Fibroblast of villous mesenchyme (primary cell): ENCODE measurements at places on chromosomes 13 and 19. TPM values are rescaled to one million over a fixed set of nuclear protein-coding genes. Genes with fewer than 3 reads are reported as not detected.

- no peak for DNase-seq
Observed at GRCh38 chr13:60286707-60287106, 110.3 kb upstream of the TDRD3 start.

Gene ATP1A3
- not detected in 2 replicates for total RNA-seq

DNA sequence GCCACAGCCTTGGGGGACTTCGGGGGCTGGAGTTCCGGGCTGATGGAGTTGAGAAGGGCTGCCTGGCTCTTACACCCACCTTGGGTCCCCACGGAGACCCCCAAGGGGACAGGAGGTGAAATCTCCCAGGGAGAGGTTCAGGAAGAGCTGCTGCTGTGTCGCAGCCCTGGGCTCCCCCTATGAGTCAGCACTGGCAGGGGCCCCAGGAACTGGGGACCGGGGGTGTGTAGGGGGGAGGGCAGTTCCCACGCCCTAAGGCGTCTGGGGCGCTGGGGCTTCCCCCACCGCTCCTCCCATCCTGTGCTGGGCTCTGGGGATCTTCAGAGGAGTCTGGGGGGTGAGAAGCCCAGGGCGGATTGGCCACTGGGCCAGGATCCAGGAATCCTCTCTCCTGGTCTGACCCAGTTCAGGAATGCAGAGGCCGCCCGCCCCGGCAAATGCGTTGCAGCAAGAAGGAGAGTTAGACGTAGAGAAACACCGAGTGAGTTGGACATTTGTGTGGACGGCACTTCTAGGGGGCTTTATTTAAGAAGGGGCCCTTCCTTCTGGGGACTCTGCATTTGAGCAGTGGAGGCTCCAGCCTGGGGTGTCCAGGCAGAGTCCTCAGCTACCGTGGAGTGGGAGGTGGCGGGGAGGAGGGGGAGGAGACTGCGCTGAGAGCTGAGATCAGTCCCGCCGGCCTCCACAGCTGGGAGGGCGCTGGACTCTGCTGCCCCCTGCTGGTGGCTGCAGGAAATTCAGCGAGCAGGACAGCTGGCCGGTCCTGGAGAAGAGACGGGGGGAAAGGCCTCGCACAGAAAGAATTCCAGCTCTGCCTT lies 15.0 kb upstream of the NANOS3 start:
- peak; percentile 94 for DNase-seq

- DNase-seq: no peak
Observed at GRCh38 chr13:103213152-103213551, 146.9 kb upstream of the SLC10A2 start.

DNA sequence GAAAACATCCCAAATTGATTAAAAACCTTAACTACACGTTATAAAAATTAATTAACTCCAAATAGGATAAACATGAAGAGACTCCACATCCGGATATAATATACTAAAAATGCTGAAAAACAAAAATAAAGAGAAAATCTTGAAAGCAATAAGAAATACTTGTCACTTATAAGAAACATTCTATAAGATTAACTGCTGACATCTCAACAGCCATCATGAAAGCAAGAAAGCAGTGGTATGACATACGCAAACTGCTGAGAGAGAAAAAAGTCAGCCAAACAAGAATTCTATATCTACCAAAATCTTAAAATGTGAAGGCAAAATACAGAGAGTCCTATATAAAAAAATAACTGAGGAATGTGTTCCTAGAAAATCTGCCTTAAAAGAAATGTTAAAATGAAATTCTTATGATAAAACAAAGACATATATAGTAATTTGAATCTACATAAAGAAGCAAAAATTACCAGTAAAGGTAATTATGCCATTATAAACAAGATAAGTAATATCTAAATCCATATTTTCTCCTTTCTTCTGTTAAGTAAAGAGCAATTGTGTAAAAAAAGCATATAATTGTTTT lies 1851.1 kb downstream of the PCDH9 start:
- peak; percentile 1 for DNase-seq

Gene AP2S1
- 113 and 166 TPM in 2 replicates for total RNA-seq

Gene TGFBR3L
- 0.86 and 0.97 TPM in 2 replicates for total RNA-seq

DNA sequence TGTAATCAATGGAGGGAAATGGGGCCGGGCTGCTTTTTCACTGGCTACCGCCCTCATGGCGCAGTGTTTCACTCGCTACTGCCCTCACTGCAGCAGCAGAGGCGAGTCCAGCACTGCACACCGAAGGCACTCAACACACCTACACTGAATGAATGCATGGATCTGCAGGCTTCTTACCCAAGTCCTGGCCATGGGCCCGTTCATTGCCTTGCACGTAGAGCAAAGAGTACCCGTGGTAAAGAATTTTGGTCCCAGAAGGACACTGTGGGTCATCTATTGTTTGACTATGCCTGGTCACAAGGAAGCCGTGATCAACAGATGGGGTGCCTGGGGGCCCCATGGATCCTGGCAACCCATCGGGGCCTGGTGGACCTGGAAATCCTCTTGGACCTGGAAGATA lies 144.9 kb downstream of the COL4A1 start:
- DNase-seq: no peak

DNA sequence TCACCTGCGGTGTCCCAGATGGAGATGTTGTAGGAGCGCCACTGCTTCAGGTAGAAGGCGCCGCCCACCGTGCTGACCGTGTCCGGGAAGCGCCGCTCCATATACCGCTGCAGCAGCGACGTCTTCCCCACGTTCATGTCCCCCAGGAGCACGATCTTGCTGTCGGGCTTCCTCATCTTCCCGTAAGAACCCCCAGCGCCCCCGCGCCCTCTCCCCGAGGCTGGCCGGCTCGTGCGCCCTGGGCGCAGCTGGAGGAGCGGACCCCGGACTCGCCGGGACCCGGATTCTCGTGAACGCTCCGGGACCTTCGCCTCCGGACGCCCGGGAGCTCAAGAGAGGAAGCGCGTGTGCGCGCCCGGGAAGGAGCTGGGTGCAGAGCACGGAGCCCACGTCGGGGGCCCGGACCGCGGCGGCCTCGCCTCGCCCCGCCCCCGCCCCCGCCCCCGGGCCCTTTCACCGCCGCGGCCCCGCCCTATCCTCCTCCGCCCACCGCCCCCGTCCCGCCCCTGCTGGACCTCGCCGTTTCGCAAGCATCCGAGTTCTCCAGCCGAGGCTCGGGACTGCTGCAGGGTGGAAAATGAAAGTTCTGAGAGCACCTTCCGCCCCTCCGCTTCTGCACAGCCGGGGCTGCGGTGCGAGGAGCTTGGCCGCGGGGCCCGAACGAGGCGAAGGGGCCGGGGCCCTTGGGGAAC lies at the start of gene RAB20:
TSS of gene RAB20 (minus strand) at position 379 of the 692 bp plus-strand sequence. CDS start at position 176, 203 bp downstream.
- peak; percentile 94 for DNase-seq

DNA sequence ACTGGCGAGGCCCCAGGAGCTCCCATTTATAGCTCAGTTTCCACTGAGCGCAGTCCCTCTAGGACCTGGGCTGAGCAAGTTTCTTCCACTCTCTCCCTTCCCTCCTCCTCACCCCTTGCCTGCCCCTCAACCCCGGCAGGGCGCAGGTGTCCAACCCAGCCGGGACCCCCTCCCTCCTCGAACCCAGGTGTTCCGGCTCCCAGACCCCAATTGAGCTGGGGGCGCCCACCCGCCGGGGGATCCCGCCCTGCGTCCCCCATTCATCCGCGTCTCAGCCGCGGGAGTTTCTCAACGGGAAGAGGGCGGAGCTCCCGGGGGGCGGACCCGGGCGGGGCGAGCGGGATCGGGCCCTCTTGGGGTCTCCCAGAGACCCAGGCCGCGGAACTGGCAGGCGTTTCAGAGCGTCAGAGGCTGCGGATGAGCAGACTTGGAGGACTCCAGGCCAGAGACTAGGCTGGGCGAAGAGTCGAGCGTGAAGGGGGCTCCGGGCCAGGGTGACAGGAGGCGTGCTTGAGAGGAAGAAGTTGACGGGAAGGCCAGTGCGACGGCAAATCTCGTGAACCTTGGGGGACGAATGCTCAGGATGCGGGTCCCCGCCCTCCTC lies at the start of gene KIRREL2:
TSS of gene KIRREL2 (plus strand) at position 366 of the 604 bp plus-strand sequence. CDS start at position 575, 209 bp downstream.
- DNase-seq: no peak

DNA sequence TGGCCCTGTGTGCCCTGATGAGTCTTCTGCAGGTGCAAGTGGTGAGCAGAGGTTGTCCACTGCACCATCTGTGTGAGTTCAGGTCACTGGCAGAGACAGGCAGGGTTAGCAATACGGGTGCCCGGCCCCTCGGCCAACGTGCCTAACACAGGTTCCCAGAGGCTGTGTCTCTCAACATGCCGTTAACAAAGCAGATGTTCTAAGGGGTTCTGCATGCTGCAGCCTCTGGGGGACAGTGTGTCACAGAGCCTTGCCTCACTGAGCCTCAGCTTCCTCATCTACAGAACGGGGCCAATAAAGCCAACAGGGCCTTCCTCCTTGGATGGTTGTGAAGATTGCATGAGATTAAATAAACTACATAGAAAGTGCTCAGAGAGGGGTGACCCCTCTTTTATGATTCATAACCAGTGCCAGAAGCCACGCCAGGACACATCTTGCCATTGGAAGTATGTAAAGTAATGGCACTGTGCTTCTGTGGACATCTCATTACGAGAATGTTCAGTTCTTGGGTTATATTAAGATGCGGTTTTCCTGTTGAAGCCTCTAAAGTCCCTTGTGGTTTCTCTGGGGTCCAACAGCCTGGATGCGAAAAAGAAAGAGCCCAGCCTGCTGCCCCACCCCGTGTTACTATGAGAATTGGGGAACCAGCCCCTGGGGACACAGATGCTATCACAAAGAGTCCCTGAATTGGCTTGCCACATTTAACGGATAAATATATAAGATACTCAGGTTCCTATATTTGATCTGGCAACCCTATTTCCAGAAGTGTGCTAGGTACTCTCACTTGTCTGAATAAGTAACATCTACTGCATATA lies 11.2 kb upstream of the ARHGEF18 start:
- DNase-seq: no peak

DNA sequence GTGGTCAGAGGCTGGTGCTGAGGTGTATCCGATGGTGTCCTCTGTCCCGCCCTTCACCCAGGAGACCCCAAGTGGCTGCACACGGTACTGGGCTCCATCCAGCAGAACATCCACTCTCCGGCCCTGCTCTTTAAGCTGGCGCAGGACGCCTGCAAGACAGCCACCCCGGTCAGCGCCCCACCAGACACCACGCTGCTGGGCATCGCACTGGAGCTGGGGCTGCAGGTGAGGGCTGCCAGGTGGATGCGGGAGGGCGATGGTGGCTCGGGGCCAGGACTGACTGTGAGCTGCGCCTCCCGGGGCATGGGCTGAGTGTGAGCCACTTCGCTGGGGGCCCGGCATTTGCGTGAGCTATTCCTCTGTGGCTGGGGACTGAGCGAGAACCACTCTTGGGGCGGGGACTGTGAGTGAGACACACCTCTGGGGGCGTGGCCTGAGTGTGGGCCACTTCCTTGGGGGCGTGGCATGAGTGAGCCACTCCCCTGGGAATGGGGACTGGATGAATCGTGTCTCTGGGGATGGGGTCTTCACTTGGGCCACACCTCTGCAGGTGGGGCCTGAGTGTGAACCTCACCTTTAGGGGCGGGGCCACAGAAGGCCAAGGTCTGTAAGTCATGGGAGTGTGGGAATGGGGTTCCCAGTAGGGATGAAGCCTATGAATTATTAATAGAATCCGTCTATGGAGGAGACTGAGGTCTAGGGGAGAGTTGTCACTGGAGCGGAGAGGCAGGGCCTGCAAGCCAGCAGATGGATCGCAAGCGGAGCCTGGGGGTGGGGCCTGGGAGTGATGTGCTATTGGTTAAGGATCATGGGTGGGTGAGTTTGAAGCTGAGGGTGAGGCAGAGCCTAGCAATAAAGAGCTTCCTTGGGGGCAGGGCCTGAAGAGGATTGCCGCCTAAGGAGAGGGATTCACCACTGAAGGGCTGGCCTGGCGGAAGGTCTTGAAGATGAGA lies 30.5 kb downstream of the ZSWIM4 start:
- no peak for DNase-seq

GRCh38 chr13:113837560-113838355 lies 26.1 kb downstream of the GAS6 start:
- peak; percentile 99 for DNase-seq

Gene NOVA2
- total RNA-seq: not detected in 2 replicates

DNA sequence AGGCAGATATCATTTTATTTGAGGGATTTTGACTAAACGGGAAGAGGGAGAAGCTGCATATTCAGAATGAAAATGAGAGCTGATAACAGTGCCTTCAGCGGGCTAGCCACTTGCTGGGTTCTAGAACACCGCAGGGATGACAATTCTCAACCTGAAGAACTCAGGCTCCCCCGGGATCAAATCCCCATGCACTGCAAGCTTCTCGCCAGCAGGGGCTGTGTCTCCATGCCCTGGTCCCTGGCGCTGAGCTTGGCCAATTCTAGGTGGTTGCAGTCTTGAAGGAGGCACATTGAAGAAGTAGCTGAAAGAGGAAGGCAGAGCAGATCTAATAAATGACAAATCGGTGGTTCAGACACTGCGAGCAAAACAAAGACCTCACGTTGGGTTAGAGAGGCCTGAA lies 128.7 kb downstream of the UQCRFS1 start:
- no peak for DNase-seq

DNA sequence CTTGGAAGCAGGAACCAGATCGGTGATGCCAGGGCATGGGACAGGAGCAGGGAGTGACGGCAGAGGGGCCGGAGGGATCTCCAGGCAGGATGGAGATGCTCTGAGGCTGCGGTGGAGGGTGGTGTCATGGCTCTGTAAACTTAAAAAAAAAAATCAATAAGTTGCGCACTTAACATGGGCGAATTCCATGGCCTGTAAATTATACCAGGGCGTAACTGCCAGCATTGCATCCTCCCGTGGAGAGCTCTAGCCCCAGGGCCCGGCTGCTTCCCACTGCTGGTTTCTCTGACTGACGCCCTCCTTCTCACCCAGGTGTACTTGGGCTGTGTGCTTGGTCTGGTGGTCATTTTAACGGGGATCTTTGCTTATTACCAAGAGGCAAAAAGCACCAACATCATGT lies 8.7 kb downstream of the ATP12A start:
- no peak for DNase-seq

Gene KLHL1
- not detected in 2 replicates for total RNA-seq

- DNase-seq: peak; percentile 45
Observed at GRCh38 chr19:42081584-42082203, 5.7 kb downstream of the ZNF574 start.

Gene CGB7
- total RNA-seq: under 0.01 and 0.32 TPM in 2 replicates

GRCh38 chr13:32191452-32191998 lies 123.6 kb downstream of the ZAR1L start:
- peak; percentile 68 for DNase-seq

DNA sequence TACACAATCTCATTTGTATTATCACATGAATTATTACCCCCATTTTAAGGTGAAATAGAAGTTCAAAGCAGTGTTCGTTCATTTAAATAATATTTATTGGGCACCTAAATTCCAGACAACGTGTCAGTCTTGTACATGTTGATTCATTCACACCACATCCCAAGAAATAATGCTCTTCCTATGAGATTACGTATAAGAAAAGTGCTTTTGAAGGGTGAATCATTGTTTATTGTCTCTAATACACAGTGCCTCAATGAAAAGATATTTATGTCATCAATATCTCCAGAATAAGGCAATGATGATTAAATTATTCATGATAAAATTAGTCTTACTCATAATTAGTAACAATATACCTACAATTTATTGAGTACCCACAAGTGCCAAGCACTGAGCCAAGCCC lies 35.6 kb downstream of the CLDN10 start:
- no peak for DNase-seq

DNA sequence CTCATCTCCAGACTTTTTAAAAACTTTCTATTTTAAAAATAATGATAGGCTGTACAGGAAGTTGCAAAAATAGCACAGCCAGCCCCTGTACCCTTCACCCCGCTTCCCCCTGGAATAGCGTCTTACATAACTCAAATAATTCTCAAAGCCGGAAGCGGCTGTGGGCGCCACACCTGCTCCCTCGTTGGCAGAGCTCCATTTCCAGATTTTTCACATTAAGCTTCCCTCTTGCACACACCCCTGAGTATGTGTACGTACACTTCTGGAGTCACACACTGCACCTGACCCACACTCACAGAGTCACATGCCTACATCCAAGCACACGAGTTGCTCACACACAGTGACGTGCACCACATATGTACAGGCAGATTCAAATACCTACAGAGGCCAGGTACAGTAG lies 24.9 kb upstream of the DPP9 start:
- no peak for DNase-seq

Gene MCEMP1
- not detected in 2 replicates for total RNA-seq
